ENCODE measurements at places on chromosomes 16 and 17. TPM values are rescaled to one million over a fixed set of nuclear protein-coding genes. Genes with fewer than 3 reads are reported as not detected.

VEZF1 gene
- total RNA-seq: 32.6 TPM

- no peak for DNase-seq
These were observed 38.6 kb downstream of the ARHGAP27 start for GRCh38 chr17:45394091-45394490.

- no peak for DNase-seq
These were observed 25.1 kb upstream of the MMD start for GRCh38 chr17:55446581-55447205.

MBTD1 gene
- total RNA-seq: 28.5 TPM

GRCh38 chr16:86048882-86049585, 150.1 kb downstream of the IRF8 start:
- peak; percentile 58 for DNase-seq

DNA sequence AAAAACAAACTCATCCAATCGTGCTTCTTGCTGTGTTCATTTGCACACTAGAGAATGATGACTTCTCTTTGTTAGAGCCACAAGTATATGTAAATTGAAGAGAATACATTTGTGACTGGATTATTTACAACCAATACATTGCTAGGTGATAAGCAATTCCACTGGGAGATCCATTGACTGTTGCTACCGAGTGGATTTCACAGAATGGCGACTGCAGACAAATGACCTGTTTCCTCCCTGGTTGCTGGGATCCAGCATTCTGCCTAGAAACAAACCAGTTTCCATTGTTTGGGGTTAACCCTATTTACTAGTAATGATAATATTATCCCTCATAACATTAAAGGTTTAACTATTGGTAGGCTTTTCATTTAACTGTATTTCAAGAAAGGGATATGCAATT, 36.9 kb upstream of the CPHXL start:
- no peak for DNase-seq
